Heart left ventricle (tissue), 16 donors: ENCODE measurements at places on chromosomes 4 and X. TPM values are rescaled to one million over a fixed set of nuclear protein-coding genes. Genes with fewer than 3 reads are reported as not detected.

- no peak for DNase-seq
Measured at GRCh38 chrX:72475338-72475737, 97.3 kb downstream of the HDAC8 start.

GRCh38 chrX:56762707-56763555, 33.9 kb downstream of the NBDY start:
- DNase-seq: no peak

Gene DDX53
- total RNA-seq: not detected

Gene SEL1L3
- 2.5 TPM for total RNA-seq

Gene TMSB15B
- total RNA-seq: 1.00 TPM

DNA sequence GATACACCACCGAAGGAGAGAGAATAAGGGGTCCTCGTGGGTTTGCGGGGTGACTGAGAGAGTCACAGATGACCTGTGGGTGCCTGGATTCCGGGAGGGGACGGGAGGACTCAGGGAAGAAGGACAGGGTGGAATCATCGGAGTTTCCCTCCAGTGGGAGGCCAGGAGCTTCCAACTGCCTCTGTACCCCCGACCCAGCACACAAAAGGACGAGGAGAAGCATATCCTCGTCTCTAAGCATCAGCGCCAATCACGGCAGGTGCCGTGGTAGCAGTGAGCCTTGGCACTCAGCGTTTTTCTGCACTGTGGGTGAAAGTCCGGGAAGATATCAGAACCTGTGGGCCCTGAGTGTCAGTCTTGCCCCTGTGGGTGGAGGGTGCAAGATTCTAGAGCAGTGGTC, 62.0 kb downstream of the ASMT start:
- DNase-seq: no peak

- DNase-seq: no peak
Measured at GRCh38 chrX:6679988-6680387, 145.1 kb upstream of the VCX3A start.

Gene DAPP1
- 0.82 TPM for total RNA-seq

Gene TASL
- total RNA-seq: 0.33 TPM

Gene CDKL2
- total RNA-seq: 1.1 TPM

DNA sequence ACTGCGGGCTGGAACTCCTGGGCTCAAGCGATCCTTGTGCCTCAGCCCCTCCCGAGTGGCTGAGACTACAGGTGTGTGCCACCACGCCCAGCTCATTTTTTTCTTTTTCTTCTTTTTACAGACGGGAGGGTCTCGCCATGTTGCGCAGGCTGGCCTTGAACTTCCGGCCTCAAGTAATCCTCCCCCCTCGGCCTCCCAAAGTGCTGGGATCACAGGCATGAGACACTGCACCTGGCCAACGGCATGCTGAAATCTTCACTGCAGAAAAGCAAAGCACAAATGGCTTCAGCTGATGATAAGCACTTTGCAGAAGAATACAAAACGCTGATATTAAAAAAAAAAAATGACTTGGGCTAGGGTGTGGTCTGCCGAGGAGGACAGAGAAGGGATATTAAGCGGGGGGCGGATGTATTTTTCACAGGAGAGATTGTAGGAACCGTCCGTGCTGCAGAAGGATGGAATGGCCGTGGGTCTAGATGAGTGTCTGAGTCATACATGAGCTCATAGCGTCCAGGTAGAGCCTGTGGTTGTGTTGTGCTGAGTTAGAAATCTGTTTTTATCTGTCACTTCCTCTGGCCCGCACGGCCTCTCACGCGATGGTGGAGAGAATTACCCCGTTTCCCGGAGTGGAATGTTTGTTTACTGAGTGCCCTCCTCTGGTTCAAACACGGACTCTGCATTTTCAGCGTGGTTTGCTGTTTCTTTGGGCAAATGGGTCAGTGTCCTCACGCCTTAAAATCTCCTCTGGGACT, 8.5 kb upstream of the AKAP17A start:
- no peak for DNase-seq

DNA sequence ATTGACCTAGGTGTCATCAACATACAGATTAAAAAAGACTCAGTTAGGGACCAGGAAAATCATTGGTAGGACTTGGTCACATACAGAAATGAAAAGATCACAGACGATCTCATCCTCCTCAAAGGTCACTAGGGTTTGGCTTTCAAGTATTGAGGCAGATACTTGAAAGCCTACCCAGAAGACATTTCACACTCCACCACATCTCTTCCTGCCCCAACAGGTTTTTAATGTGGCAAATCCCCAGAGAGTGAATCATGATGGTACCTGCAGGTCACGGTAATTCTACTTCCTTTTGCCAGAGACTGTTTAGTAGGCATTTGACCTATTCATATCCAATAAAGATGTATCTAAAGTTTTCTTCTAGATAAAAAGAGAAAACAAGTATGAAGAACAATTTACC, 44.1 kb downstream of the INPP4B start:
- no peak for DNase-seq

- no peak for DNase-seq
Measured at GRCh38 chrX:101442085-101442484, 34.1 kb downstream of the HNRNPH2 start.

DNA sequence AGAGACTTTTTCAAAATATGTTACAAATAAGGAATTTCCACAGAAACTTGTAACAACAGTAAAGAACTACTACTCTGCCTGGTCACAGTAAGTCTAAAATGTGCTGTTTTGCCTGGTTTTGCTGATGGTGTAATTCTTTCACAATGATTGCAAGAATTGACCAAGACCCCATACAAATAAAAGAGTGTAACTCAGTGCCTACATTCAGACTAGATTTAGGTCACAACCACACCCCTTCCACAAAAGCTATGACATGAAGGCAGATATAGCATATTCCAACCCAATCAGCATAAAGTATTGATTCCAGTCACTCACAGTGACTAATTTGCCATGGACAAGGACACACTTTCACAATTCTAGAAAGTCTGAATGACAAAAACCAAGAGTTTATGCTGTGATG, 53.7 kb upstream of the TMPRSS11F start:
- no peak for DNase-seq

Gene CLCN4
- 29.2 TPM for total RNA-seq

GRCh38 chr4:128570387-128570975, 239.0 kb upstream of the JADE1 start:
- DNase-seq: no peak

Gene PFKFB1
- 0.19 TPM for total RNA-seq

GRCh38 chr4:102734591-102735385, 26.0 kb downstream of the MANBA start:
- no peak for DNase-seq

GRCh38 chrX:128805236-128805635, 718.1 kb downstream of the SMARCA1 start:
- DNase-seq: no peak

Gene OTUD6A
- total RNA-seq: not detected

Gene LINC00632
- total RNA-seq: 114 TPM

DNA sequence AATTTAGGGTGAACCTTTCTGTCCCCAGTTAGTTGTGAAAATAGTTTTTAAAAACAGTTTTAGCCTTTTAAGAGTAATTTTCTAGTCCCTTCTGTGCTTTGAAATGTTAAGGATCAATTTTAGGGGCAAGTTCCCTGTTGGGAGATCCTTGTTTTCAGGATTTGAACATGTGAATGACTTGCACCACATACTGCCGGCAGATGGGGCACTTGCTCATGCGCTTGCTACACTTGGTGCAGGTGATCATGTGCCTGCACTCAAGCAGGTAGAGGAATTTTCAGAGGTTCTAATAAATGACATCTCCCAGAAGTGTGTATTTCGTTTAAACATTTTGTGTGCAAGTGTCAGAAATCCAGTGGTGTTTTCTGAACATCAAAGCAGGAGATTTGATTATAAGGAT, 195.9 kb downstream of the CHM start:
- no peak for DNase-seq

Gene SPANXN4
- not detected for total RNA-seq

DNA sequence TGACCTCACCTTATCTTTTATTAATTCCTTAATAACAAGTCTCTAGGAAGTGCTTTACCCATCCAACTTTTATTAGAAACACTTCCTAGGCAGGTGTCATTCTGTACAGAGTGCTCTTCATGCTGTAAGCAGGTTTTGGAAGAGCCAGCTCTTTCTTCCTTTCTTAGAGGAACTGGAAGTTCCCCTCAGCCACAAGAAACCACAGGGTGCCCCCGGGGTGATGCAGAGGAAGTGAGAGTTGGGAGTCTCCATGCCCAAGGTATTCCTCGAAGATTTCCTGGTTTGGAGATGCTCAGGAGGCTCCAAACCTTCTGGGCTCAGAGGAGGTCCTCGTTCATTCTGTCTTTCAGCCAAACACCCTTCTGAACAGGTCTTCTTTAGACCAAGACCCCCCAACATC, 83.8 kb downstream of the EGF start:
- no peak for DNase-seq

DNA sequence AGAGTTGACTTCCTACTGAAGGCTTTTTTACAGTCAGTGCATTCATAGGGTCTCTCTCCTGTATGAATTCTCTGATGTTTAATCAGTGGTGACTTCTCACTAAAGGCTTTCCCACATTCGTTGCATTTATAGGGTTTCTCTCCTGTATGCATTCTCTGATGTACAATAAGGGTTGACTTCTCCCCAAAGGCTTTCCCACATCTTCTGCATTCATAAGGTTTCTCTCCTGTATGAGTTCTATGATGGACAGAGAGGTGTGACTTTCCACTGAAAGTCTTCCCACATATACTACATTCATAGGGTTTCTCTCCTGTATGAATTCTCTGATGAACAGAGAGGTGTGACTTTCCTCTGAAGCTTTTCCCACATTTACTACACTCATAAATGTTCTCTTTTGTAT, 45.2 kb downstream of the ZNF674 start:
- no peak for DNase-seq

GRCh38 chrX:2875798-2876399, 47.2 kb downstream of the GYG2 start:
- DNase-seq: no peak

GRCh38 chr4:183552274-183553146, 47.7 kb downstream of the ING2 start:
- DNase-seq: peak; percentile 51

DNA sequence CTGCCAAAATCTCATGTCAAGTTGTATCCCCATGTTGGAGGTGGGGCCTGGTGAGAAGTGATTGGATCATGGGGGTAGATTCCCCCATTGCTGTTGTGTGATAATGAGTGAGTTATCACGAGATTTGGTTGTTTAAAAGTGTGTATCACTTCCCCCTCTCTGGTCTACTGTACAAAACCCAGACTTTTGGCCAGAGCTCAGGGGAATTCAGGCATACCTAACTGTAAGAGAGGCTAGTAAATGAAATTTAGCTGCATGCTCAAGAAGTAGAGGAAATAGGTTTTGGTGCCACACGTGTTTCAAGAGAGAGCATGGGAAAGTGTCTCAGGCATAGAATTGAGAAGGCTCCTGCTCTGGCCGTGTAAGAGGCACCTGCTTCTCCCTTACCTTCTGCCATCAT, 190.5 kb upstream of the GALNTL6 start:
- no peak for DNase-seq

GRCh38 chr4:93748373-93749291, 79.9 kb upstream of the ATOH1 start:
- no peak for DNase-seq

DNA sequence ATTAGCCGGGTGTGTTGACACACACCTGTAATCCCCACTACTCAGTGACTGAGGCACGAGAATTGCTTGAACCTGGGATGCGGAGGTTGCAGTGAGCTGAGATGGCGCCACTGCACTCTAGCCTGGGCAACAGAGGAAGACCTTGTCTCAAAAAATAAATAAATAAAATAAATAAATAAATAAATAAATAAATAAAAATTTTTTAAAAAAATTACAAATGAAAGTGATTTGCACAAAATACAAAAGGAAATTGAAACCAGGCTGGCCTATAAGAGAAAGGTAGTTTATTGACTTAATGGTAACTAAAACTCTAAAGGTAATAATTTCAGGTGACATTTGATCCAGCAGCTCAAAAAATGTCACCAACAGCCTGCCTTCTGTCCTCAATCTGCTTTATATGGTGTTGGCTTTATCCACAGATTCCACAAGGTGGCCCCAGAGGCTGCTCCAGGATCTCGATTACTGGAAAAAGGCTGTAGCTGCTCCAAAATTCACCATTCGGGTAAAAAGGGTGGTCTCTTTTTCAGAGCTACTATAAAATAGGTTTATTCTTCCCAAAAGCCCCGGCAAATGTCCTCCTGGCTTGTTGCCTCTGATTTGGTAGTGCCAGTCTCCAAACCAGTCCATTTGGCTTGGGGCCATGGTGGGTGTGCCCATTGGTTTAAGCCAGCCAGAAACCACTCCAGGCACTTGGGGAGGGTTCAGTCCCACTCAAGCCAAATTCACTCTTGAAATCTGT, 61.4 kb upstream of the TRIM2 start:
- peak; percentile 71 for DNase-seq

Gene DCLK2
- total RNA-seq: 14.6 TPM

DNA sequence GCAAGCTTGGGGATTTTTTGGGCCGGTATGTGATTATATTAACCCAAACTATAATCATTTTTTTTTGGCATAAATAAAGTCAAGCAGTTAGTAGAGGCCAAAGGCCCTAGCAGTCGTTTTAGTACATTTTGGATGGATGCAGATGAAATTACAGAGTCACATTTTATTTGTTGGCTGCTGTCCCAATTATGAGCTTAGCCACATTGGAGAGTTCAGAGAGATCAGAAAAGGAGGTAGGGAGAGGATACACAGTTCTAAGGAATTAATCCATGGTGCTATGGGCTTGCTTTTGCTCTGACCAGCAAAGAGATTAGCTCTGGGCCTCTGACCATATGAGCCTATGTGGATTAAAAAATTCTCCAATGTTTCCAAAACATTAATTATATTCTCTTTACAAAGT, 395.1 kb downstream of the RAPGEF2 start:
- no peak for DNase-seq

GRCh38 chr4:168453146-168453545, 27.1 kb downstream of the DDX60L start:
- DNase-seq: no peak

Gene CTAG1B
- total RNA-seq: not detected

Gene USP17L21
- not detected for total RNA-seq

Gene MAGEA8
- total RNA-seq: not detected

DNA sequence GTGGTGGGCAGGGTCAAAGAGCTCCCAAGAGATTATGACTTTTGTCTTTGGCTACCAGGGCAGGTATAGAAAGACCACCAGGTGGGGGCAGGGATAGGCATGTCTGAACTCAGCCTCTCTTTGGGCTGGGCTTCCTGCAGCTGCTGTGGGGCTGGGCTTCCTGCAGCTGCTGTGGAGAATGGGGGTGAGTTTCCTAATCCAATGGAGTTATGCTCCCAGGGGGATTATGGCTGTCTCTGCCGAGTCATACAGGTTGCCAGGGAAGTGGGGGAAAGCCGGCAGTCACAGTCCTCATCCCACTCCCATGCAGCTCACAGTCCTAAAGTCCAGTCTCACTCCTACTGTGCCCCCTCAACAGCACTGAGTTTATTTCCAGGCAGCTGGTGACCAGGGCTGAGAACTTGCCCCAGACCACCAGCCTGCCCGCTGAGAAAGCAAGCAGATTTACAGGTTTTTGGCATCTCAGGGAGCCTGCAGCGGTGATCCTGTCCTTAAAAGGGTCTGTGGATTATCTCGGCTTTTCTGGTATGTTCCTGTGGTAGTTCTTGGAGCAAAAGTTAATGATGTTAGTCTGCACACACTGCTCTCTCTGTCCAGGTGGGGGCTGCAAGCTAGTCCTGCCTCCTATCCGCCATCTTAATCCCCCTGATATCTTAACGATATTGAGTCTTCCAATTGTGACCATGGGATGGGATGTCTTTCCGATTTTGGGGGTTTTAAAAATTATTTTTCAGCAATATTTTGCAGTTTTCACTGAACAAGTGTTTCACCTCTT, 133.4 kb downstream of the RTL9 start:
- DNase-seq: no peak

- no peak for DNase-seq
Measured at GRCh38 chr4:154998284-154998683, 210.2 kb upstream of the NPY2R start.

- no peak for DNase-seq
Measured at GRCh38 chr4:165381821-165382373, 3.1 kb downstream of the CPE start.
